Neuronal stem cell (in vitro differentiated cells): ENCODE measurements at places on chromosomes 3 and 15.

GRCh38 chr15:62068810-62069167, 2.0 kb downstream of the C2CD4A start:
- DNase-seq: no peak

GRCh38 chr15:69593981-69594966, 141.7 kb downstream of the RPLP1 start:
- no peak for DNase-seq

GRCh38 chr3:76509179-76509830, 530.6 kb upstream of the ROBO2 start:
- DNase-seq: no peak

DNA sequence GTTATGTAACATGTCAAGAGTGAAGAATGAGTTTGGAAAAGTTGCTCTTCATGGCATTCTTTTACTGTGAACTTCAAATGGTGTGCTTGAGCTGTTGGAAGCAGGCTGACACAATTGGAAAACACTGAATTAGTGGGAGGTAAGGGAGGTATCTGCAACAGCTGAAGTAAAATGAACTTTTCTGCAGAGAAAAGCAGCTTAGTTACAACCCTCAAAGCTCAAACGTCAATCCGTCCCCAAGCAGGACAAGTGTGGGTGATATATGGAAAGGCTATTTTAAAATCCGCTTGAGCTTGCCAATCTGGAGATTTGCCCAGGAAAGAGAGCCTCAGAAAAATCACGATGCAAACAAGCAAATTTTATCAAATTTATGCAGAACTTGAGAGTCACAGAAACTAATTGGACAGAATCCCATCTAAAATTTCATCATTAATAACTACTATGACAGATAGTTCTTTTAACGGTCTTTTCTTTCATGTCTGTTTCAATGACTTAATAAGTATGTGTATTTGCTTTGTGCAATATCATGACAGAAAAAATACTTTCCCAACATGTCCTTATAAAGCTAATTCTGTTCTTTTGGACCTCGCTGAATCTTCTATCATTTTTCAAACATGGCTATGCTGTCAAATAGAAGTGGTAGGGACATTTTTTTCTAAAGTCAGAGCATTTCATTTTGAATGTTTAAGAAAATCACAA, 266.6 kb upstream of the SLITRK3 start:
- no peak for DNase-seq

- no peak for DNase-seq
These were observed 1.9 kb downstream of the GNAT1 start for GRCh38 chr3:50193286-50193685.

GRCh38 chr15:92602267-92602593, 53.3 kb downstream of the FAM174B start:
- no peak for DNase-seq

DNA sequence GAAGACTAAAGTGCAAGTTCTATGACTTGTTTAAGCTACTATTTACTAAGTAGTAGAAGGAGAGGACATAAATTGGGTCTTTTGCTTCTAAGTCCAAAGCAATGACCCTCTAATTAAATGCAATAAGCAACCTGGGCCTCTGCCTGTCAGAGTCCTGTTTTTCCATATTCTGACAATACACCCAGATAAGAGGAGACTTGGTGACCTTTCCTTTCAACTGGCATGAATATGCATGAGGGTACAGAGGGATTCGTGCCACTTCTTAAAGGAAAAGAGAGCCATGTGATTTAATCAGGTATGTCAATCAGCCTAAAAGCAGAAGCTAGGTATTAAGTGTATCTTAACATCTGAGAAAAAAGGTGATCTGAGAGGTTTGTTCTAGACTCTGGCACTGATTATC, 50.7 kb upstream of the FGF7 start:
- DNase-seq: no peak

GRCh38 chr3:24086617-24087404, 141.7 kb downstream of the NR1D2 start:
- peak; percentile 48 for DNase-seq

DNA sequence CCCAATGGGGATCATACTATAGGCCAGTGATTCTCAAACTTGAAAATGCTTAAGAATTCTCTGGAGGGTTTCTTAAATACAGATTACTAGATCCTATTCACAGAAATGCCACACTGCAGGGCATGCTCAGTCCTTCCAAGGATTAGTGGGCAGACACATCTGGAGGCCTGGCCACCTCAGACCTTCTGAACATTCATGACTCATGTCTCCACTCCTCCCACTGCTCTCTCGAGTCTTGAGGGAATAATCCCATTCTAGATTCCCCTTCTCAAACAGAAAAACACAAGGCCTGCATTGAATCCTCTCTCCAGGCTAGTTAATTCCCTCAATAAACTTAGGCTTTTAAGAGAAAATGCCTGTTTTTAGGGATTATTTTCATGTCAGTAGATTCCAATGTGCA, 22.1 kb downstream of the ZNF621 start:
- no peak for DNase-seq

GRCh38 chr3:37479981-37480380, 305.6 kb upstream of the LRRFIP2 start:
- DNase-seq: no peak

GRCh38 chr15:75198560-75199356, 2.9 kb upstream of the C15orf39 start:
- no peak for DNase-seq

- DNase-seq: no peak
These were observed 444.7 kb upstream of the TPRG1 start for GRCh38 chr3:188727052-188727451.

GRCh38 chr3:15049584-15049983, 15.5 kb downstream of the MRPS25 start:
- no peak for DNase-seq

DNA sequence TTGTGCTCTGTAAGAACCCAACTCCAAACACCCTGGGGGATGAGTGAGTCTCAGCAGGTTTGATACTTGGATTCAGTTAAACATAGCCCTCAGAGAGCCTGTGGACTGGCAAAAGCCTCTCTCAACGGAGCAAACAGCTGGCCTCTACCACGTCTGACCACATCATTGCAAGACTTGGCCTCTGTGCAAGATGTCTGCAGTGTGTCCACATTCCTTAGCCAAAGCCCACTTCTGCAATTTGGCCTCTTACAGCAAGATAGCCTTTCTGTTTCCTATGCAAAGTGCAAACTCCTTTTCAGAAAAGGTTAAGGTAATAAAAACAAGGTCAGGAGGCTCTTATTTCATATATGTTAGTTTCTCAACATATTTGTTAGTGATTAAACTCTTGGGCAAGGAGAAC, 27.9 kb downstream of the FBN1 start:
- no peak for DNase-seq

DNA sequence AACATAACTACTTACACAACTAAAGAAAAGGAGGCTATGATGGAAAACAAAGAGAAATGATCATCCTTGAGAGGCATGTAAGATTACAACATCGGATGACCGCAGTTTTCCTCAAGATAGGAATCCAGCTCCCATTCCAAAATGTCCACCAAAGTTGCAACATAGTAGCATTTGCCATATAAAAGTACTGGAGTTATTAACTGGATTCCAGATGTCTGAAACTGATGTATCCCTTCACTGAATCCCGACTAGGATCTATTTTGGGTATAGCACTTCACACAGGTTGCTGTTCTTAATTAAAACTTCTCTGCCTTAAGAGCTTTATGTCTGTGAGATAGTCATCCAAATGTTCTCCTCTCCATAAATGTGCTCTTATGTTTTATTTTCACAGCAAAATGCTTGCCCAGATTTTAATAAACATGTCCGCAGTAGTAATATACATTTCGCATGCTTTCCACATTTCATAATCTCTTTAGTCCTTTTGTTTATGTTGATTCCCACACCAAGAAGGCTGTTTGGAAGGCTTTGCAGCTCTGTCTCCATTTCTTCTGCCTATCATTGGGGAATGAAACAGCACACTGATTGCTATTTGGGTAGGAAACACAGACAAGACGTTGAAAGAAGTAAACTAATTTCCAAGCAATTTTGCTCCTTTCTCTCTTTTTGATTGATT, 716.5 kb upstream of the CFAP20DC start:
- no peak for DNase-seq

DNA sequence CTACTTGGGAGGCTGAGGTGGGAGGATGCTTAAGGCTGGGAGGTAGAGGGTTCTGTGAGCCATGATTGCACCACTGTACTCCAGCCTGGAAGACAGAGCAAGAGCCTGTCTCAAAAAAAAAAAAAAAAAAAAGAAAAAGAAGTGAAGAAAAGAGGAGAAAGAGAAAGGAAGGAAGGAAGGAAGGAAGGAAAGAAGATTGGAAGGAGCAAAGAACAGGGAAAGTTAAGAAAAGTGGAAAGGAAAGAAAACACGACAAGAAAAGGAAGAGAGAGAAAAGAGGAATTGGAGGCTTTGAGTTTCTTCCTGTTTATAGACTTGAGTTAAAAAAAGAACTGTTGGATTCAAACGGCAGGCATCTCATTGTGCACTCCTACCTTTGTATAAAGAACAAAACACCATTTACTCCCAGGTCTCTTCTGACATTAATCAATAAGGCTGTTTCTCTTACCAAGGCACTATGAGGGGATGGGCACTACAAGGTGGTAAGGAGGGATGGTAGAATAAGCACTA, 73.5 kb downstream of the EDEM1 start:
- DNase-seq: peak; percentile 58

GRCh38 chr15:71275098-71275497, 159.8 kb downstream of the THSD4 start:
- DNase-seq: no peak

- DNase-seq: no peak
These were observed 19.8 kb upstream of the SMAD6 start for GRCh38 chr15:66682246-66682645.

GRCh38 chr3:59289831-59290230, 240.0 kb upstream of the CFAP20DC start:
- no peak for DNase-seq

DNA sequence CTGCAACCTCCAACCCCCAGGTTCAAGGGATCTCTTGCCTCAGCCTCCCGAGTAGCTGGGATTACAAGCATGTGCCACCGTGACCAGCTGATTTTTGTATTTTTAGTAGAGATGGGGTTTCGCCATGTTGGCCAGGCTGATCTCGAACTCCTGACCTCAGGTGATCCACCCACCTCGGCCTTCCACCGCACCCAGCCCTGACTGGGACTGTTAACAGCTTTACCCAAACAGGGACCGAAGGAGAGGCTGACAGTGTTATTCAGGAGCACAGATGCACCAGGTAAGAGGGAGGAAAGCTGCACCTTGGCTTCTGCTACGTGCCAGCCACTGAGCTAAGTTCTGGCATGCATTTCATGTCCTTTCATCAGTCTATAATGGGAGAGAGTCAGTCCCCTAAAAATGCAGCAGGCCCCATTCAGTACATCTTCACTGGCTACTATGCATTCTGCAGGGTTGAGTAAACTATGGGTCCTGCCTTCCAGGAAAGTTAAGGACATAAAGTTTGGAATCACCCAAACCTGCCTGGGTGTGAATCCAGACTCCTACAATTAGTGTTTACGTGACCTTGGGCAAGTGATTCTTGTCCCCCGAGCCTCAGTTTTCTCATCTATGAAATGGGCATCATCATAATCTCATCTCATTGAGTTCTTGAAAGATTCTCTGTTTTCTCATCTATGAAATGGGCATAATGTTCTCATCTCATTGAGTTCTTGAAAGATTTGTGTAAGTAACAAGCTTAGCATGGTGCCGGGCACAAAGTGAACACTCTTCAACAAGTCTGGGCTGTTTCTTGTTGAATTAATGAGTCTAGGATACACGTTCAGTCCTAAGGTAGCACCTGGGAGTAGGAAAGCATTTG, 82.2 kb downstream of the CPN2 start:
- no peak for DNase-seq

GRCh38 chr15:74120426-74120825, 10.0 kb upstream of the ISLR2 start:
- DNase-seq: no peak

- no peak for DNase-seq
These were observed 57.5 kb downstream of the CPN2 start for GRCh38 chr3:194293546-194294198.

GRCh38 chr3:131349946-131350347, 31.6 kb upstream of the NUDT16 start:
- DNase-seq: no peak

DNA sequence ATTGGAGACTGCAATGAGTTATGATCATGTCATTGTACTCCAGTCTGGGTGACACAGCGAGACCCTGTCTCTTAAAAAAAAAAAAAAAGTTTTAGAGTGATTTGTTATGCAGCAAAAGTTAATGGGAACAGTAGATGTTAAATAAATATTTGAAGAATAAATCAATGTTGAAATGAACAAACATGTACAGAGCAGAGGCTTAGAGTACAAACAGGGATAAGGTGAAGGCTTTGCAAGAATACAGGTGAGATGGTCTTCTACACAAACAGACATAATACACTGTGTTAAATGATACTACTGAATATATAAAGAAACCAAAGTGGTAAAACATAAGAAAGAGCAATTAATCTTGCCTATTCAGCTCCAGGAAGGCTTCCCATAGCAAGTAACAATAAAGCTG, 265.4 kb downstream of the CNTN3 start:
- DNase-seq: no peak

DNA sequence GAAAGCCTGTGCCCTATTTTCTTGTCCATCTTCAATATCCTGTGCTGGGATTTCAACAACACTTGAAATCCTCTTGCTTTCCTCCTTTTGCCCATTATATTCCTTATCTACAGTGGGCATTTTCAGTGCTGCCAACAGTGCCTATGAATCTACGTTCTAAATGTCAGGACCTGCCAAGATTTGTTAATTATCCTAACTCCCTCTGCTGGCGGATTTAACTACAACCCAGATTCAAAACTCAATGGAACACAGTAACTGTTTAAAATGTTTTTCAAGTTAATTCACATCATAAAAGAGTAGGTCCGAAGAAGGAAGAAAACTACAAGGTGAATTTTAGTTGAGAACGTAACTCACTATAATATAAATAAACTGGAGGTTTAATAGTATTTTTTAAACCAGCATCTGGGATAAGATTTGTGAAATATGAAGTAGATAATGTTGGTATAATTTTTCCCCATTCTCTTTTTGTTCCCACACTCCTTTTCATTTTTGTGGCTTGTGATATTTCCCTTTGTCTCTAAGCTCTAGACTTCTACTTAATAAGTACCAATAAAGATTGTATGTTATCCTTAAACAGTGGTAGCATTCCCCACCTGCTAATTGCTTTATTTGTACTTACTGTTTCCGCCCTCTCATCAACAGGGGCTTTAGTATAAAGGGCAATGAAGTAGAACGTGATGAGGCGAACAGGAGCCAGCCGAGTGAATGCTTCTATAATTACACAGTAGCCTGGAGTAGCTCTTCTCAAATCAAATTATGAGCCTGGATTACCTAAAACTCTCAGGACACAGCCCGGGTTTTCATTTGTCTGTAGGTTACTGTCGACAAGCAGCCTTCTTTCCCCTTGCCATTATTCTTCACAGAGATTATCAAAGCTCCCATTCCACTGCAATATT, 302.5 kb upstream of the ATP11B start:
- DNase-seq: peak; percentile 41
